ENCODE measurements at places on chromosomes 1 and 21. TPM values are rescaled to one million over a fixed set of nuclear protein-coding genes. Genes with fewer than 3 reads are reported as not detected.

GRCh38 chr1:165871311-165872067 is 44.1 kb downstream of the UCK2 start:
- DNase-seq = no peak

- no peak for DNase-seq
These were observed 48.2 kb downstream of the CYP2J2 start for GRCh38 chr1:59878370-59878769.

FAM177B gene
- total RNA-seq = not detected

DNA sequence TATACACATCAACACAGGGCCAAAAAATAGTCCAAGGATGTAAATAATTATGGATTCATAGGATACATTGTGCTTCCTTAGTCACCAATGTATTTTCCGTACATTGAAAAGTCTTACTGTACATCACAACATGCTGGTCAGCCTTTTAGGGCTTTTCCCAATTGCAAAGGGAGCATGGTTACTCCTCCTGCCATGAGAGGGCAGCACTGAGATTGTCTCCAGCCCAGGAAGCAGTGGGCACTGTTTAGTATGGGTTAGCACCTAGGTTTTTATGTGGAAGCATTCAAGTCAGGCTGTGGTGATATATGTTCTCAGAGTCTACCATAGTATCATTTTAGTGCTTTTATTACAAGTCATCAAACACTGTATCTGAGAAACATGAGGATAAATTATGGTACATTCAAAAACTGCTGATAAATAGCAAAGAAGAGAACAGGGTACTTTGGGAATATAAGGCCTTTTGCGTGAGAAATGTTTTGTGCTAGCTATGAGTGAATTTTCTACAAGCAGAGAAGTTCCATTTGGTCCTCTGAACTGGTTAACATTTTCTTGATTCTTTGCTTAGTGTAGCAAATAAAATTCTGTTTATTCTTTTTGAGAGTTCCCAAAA is 34.0 kb downstream of the ST6GALNAC5 start:
- peak; percentile 14 for DNase-seq

B3GALT5 gene
- total RNA-seq = 1.6 TPM

DNA sequence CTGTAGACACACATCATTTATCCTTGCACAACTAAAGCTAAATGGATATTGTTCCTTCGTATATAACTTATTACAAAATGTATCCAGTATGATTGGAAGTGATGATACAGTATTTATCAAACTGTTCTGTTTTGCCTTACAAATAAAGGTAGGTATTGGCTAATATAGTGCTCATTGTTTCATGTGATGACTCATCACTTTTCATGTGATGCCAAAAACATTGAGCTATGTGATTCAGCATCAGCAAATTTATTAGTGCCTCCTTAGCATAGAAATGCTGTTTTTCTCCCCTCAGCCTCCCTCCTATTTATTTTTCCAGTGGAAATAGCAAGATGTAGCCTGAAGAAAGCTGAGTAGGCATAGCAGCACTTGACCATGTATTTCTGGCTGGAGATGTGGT is 228.6 kb upstream of the LYPLAL1 start:
- no peak for DNase-seq

- no peak for DNase-seq
These were observed 209.5 kb downstream of the ZP4 start for GRCh38 chr1:237681210-237681609.

DNA sequence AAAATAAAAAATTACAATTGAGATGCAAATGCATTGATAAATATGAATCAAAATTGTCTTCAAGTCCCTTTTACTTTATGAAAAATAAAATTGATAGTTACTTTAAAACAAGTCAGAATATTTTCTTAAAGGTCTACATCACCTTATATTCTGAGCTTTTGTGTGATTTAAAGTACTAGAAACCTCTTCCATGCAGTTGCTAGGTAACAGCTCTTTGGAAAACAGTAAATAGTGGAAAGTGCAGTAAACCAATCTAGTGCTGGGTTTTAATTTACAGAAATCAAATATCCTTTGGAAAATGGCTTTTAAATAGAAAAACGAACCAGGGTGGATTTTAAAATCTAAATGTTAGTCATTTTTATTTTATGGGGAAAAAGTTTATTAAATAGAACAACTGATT is 227.9 kb downstream of the KCNT2 start:
- DNase-seq = no peak

GRCh38 chr1:167425482-167425881 is 92.8 kb downstream of the CD247 start:
- no peak for DNase-seq

VCAM1 gene
- total RNA-seq = 0.31 TPM

GRCh38 chr1:19333587-19334354 is 21.6 kb downstream of the SLC66A1 start:
- DNase-seq = no peak

DNA sequence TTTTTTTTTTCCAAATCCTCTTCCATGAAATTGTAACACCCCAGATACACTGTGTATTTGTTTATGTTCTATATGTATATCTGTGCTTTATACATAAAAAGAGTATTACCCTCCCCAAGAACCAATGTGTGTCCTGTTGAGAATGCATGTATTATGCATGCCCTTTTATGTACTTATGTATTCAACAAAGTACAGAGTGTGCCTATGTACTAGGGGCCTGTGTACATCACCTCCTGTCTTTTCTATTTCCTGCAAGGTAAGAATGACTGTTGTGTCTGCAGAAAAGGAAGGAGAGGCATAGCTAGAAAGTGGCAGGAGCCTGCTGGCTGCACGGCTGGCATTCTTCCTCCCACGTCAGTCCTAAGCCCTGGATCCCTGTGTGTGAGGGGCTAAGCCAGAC is 7.0 kb downstream of the TMEM61 start:
- no peak for DNase-seq

DNA sequence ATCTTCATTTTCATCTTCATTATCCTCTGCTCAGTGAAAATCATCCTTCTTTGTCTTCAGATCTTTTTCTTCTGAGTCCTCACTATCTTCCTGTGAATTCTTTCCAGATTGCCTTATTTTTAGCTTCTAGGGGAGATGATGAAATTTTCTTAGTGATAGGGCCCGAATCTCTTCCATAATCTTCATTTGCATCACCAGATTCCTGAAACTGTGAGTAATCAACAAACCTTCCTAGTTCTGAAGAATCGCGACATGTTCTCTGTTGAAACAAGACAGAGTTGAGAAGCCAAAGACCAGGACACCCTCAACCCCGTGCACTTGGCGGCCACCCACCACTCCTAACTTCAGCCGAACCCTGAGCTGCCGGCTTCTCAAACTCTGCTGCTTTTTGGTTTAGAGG is 92.8 kb upstream of the CDC42BPA start:
- no peak for DNase-seq

DNA sequence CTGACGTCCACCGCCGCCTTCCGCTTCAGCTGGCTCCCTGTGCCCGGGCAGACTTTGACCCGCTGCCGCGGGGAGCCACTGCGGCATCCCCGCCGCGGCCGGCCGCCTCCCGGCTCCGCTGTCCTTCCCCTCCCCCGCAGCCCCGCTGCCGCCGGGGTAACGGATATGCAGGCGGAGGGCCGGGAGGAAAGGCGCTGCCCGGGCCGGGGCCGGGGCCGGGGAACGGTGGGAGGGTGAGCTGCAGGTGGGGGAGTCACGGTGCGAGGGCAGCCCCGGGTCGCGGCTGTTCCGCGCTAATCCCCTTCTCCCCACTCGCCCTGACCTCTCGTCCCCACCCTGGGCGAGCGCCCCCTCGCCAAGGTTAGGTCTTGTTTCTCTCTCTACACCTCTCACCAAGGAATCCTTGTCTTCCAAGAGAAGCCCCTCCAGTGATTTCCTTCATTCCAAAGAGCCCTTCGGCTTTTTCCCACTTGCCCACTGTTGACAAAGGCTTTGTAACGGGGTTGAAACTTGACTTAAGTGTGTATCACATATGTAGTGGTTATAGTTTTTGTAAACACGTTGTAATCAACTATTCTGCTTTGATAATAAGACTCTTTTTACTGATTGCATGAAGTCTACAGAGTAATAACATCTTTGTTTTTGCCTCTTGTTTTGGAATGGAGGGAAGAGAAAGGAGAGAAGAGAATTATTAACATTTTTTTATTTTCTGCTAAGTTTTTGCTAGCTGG is 669 bp downstream of the XPR1 start:
- DNase-seq = peak; percentile 61

GRCh38 chr21:35529171-35529863 is 480.2 kb upstream of the RUNX1 start:
- DNase-seq = no peak

DNA sequence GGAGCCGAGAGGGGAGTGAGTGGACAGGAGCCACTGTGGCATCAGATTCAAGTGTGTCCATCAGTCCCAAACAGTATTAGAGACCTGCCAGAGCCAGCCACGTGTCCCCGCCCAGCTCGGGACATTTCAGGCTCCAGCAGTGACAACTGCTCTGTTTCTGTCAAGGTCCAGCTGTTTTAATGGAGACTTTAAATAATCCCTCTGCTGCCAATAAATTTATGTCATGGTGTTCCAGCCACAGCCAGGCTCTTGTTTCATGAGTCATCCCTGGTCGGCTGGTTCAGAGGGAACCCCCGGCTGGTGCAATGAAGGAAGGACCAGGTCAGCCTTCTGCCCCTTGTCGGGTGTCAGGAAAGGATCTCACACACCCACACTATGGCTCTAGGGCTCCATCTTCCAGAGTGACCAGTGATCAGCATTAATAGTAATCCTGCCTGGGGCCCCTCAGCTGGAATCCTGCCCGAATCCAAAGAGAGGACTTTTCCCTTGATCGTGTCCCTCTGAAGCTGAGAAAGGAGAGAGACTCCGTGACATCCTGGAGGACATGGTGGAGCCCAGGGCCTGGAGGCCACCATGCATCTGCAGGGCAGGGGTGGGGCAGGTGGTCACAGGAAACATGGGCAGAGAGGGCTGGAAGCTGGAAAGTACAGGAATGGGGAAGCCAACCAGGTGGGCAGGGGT is 197.3 kb downstream of the MATN1 start:
- DNase-seq = no peak

B3GALT2 gene
- 0.79 TPM for total RNA-seq

GRCh38 chr1:98965394-98965793 is 39.3 kb downstream of the PLPPR5 start:
- no peak for DNase-seq

DNA sequence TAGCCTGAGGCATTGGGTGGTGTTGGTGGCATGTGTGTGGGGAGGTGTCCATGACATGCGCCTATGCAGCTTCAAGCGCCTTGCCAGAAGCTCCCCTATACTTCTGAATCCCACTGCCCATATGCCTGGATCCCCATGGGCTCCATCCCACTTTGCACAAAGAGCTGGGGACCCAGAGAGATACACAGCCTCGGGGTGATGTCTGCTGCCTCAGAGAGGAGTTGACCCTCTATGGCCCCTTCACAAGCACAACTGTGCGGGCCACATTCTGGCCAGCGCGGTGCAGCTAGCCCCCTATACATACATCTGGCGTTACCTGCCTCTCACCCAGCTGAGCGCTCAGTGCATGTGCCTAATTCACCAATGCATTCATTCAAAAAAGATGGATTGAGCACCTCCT is 9.6 kb upstream of the PTPRF start:
- DNase-seq = no peak

PTPN14 gene
- 43.3 TPM for total RNA-seq

GRCh38 chr1:4755301-4755845 is 101.0 kb downstream of the AJAP1 start:
- no peak for DNase-seq

S100A9 gene
- total RNA-seq = 0.95 TPM

GRCh38 chr1:202580619-202581018 is 129.6 kb downstream of the SYT2 start:
- no peak for DNase-seq

DNA sequence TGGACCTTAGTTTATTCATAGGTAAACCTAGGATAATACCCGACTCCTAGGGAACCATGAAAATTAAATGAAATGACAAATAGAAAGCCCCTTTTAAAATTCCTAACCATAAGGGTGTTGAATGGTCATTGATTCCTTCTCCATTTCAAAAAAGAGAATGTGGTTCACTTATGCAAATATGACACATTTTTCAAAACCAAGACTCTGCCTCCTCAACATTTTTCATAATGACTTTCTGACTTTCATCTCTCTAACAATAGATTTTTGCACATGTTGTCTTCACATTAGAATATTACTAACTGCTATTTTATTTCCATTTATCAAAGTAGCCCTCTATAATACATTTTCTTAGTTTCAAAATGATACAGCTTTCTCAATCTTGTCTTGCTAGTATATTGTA is 169.1 kb downstream of the NTNG1 start:
- DNase-seq = no peak

- DNase-seq = no peak
These were observed 5.6 kb downstream of the MIA3 start for GRCh38 chr1:222623458-222623857.

DNA sequence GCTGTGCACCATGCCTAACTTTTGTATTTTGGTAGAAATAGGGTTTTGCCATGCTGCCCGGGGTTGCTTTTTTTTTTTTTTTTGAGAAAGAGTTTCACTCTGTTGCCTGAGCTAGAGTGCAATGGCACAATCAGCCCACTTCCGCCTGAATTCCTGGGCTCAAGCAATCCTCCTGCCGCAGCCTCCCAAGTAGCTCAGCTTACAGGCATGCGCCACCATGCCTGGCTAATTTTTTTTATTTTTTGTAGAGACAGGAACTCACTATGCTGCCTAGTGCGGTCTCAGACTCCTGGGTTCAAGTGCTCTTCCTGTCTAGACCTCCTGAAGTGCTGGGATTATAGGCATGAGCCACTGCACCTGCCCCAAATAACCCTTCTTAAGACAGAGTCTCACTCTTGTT is 153.5 kb downstream of the SLC45A1 start:
- DNase-seq = no peak

GRCh38 chr1:173009597-173009996 is 41.1 kb downstream of the TNFSF18 start:
- no peak for DNase-seq

DNA sequence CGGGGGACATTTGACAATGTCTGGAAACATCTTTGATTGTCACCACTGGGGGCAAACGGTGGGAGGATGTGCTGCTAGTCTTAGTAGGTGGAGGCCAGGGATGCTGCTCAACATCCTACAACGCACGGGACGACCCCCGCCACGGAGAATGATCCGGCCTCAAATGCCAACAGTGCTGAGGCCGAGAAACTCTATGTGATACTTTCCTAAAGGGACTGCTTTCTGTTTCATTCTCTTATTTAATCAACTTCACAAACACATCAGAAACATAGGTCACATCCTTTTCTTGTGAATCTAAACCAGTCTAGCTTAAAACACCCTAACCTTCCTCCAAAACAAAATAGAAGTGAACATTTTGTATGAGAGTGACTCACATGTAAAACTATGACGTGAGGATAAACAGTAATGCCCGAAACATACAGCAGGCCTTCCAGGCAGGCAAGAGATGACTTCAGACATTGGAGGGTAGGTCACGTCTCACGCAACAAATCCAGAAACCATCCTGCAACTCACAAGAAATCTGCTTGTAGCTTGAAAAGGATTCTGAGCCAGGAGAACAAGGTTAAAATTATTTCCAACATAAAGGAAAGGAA is 37.2 kb upstream of the ETS2 start:
- no peak for DNase-seq

GRCh38 chr1:77063118-77063517 is 156.1 kb downstream of the PIGK start:
- DNase-seq = no peak

KCND3 gene
- 0.81 TPM for total RNA-seq

MAP3K7CL gene
- total RNA-seq = 1.2 TPM

CD2 gene
- total RNA-seq = not detected

SLAMF7 gene
- total RNA-seq = not detected

CD52 gene
- total RNA-seq = 1.8 TPM

LCE2C gene
- not detected for total RNA-seq

ESRRG gene
- total RNA-seq = 8.3 TPM
